ENCODE measurements at places on chromosomes 3 and 15.

GRCh38 chr3:66133050-66133757 lies 87.6 kb upstream of the SLC25A26 start:
- no peak for DNase-seq

GRCh38 chr3:70855149-70855548 lies 542.7 kb upstream of the MDFIC2 start:
- no peak for DNase-seq

DNA sequence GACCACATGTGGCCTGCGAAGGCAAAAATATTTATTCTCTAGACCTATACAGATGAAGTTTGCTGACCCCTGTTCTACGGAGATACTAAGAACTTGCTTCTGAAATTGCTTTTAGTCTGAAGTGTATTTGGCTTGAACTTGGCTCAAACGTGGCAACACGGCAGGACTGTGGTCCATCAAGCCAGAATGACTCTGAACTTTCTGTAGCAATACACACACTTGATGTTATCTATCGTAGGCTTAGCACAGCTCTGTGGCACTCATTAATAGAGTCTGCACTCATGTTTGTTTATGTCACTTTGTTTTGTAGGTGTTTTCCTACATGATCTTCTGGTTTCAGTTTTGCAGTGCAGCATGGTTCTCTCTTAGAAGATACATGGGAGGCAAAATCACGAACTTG lies 298.1 kb downstream of the ADAMTS17 start:
- no peak for DNase-seq

DNA sequence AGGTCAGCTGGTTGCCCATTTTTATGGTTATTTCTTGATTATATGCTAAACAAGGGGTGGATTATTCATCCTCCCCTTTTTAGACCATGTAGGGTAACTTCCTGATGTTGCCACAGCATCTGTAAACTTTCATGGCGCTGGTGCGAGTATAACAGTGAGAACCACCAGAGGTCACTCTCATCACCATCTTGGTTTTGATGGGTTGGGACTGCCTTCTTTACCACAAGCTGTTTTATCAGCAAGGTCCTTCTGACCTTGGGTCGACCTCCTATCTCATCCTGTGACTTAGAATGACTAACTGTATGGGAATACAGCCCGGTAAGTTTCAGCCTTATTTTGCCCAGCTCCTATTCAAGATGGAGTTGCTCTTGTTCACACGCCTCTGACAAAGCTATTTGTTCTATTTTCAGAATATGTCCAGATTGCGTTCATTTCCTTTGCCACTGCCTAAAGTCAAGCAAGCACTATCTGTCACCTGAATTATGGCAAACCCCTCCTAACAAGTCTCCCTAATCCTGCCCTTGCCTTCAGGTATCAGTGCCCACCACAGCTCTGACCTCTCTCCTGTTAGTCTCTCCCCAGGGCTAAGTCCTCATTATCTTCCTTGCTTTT lies 308.5 kb downstream of the ROBO2 start:
- DNase-seq, result no peak

DNA sequence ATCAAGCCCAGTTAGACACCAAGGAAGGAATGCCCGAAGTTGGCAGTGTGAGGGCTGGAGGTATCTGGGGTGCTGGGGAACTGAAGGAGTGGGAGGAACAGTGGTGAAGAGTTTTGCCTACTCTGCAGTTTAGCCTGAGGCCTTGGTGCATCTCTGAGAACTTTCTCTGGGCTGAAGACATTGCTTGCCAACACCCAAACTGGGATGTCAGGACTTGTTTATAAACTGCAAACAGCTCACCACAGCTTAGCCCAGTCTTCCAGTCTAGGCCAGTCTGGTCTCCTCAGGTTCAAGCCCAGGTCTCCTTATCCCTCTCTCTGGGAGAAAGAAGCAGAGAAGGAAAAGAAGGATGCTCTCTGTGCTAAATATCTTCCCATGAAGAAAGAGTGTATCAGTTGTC lies 68.0 kb upstream of the BOC start:
- DNase-seq, result no peak

DNA sequence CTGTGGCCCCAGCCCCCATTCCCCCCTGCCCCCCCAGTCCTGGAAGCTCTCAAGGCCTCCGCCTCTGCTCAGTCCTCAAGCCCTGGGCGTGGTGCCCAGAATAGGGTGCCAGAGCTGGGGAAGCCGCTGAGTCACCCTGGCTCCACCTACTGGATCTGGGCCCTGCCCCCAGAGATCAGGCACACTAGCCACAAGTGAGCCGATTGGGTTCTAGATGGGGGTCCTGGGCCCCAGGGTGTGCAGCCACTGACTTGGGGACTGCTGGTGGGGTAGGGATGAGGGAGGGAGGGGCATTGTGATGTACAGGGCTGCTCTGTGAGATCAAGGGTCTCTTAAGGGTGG lies 5.7 kb downstream of the EIF4G1 start:
- DNase-seq, result no peak

- no peak for DNase-seq
Measured at GRCh38 chr3:33658991-33659848, 58.8 kb downstream of the CLASP2 start.

- no peak for DNase-seq
Measured at GRCh38 chr3:122572940-122573412, 4.5 kb upstream of the PARP15 start.

DNA sequence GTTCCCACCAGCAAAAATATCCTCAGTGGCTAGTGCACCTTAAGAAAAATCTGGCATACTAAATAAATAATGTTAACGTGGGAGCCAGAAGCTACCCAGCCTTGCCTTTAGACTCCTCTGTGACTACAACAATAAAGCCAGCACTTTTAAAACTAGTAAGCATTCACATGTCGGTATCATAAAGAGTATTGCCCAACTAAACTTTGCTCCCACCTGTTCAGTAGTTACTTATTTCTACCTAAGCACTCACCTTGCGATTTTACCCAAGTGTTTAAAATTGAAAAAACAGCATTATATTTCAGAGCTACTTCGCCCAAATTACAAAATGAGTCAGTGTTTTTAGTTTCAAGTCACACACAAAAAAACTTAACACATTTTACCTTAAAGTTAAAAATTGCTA lies 12.8 kb downstream of the ALDH1L1 start:
- no peak for DNase-seq

DNA sequence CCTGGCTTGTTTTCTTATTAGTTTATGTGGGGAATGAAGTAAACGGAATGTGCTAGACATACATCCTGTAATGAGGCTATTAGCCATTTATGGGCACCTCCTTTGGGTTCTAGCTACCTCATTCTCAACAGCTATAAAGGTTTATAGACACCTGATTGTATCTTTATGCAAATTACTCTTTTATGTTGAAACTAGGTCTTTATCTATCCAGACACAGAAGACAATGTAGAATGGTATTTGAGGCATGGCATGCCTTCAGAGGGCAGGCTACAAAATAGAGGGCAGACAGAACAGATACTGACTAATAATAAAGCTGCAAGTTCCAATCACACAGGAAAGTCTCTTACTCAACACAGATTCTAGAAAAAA lies 27.1 kb downstream of the TBC1D2B start:
- DNase-seq, result no peak

GRCh38 chr3:46122091-46122490 lies 86.0 kb downstream of the CCR1 start:
- no peak for DNase-seq

DNA sequence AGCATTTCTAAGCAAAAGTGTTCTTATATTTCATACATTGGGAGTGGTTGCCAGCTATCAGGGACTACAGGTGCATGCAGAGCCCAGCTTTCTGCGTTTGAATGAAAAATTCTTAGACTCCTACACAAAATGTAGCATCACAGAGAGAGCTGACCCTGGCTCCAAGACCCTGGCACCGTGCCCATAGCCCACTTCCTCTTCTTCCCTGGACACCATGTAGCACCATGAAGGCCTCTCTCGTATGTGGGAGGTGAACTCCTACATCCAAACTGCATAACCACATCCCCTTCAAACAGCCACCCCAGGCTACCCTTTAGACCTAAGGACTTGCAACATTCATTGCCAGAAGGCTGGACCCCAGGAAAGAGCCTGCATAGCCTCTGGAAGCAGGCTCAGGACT lies 35.8 kb upstream of the ATOSA start:
- no peak for DNase-seq

- DNase-seq, result no peak
Measured at GRCh38 chr3:27629366-27629765, 92.8 kb downstream of the EOMES start.

- DNase-seq, result no peak
Measured at GRCh38 chr3:57127891-57128518, 37.1 kb downstream of the IL17RD start.

DNA sequence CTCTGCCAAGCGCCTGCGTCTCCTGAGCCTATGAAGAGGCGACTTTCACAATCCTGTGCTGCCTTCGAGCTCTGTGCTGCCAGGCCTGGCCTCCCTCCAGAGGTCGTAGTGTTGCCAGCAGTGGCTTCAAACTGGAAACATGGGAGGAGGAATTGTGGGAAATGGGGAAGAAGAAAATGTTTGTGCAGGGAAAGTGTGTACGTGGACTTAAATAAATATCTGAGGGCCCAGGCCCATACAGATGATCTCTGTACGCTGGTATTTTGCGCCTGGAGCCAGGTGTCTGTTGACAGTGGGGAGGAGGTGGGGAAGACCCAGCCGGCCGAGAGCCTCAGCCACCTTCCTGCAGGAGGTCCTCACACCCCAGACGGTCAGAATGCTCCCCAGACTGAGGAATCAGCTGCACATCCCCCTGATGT lies 44.6 kb downstream of the ZBTB38 start:
- DNase-seq, result no peak

DNA sequence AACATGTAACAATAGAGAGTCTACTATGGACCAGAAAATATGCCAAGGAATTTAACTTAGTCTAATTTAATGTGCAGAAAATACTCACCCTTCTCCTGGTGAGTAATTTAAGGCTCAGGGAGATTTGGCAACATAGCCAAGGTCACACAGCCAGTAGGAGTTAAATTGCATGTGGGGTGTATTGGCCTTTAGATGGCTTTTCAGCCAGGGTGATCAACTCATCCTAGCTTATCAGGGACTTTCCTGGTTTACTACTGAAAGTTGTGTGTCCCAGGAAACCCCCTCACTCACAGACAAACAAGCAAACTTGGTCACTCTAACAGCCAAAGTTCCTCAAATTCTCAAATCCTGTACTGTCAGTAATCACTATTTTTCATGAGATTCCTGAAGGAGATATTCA lies 2.6 kb upstream of the SLC9A9 start:
- no peak for DNase-seq

DNA sequence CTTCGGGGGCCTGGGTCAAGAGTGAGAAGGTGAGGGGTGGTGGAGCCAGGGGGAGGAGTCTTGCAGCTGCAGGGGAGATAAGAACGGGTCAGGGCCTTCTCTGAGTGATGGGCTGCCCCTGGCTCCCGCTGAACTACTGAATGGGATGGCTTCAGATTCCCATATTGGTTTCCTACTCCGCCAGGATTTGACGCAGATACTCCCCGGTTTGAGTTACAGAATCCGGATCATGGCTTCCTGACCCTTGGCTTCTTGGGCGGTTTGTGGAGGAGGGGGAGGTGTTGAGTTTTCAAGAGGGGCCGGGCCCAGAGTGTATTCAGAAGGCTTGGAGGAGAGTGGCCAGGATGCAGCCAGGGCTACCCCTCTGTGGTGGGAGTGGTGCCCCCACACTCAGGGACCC lies 119.9 kb upstream of the ATP2B2 start:
- DNase-seq, result no peak

DNA sequence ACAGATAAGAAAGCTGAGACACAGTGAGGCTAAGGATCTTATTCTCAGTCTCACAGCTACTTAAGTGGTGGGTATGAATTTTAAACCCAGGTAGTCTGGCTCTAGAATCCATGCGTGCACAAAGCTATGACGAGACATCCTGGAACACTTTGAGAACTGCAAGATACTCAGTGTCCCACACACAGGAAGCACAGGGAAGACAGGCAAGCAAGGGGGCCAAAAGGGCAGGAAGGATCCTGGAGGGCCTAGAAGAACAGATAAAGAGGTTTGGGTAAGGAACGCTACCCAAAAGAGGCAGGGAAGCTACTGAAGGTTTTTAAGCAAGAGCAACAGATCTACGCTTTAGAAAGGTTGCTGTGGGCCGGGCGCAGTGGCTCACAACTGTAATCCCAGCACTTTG lies 99.1 kb upstream of the HES1 start:
- DNase-seq, result no peak

GRCh38 chr3:130539005-130539404 lies 22.0 kb downstream of the COL6A6 start:
- DNase-seq, result no peak

DNA sequence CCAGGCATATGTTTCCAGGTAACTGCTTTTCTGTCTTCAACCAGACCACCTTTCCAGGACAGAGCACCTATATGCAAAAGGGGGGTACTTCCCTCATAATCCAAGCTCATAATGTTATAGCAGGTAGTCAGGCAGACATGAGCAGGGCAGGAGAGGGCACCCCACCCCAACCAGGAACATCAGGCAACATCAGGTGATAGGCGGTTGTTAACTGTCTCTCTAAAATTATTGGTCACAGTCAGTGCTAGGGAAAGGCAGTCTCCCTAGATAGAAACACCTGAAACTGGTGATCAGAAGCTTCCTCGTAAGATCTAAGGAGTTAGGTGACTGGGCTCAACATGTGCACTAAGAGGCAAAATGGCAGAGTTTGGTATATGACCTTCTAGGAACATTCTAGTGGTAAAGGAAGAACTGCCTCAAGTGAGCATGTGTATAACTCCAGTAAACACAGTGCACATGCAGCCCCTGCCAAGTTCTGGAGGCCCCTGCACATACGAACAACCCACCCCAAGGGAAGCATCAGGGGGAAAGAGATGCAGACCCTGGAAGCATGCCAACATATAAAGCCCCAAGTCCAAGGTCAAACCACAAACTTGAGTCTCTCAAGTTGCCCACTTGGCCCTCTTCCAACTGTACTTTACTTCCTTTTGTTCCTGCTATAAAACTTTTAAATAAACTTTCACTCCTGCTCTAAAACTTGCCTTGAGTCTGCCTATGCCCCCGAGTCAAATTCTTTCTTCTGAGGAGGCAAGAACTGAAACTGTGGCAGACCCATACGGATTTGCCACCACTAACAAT lies 270.9 kb downstream of the ULK4 start:
- no peak for DNase-seq

DNA sequence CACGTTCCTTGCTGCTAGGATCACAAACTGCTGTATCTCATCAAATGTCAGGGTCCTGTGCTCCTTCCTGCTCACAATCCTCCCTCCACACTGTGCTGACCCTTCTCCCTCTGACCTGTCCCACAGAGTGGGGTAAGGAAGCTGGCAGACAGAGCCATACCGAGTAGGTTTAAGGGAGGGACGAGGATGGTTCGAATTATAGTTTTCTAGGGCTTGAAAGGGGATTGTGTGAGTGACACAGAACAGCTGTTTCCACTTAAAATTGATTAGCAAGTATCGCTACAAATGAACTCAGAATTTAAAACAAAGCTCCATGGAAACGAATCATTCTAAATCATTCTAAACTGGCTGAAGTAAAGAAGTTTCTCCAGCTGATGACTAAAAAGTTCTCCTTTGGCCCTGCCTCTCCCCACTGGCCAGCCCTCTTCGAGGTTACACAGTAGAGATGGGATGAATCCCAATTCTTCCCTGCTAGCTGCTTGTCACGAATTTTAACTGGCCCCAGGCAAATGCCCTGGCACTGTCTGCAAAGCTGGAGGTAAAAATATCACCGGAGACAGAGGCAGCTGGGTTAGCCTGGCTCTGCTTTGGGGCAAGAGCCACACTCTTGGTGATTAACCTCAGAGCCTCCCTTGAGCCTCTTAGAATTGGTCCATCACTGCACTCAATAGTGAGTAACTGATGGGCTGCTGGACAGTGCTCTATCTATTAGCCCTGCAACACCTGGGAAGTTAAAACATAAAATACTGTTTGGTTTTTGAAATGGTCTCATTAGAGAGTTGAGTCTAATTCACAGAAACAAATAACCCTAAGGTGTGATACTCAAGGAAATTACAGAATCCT lies 194.9 kb downstream of the CHST2 start:
- no peak for DNase-seq

Measured in activated T-helper 9 cell treated with anti-CD3 and anti-CD28 coated beads, Interleukin-2, amount 50 U/mL, for 16 hours (primary cell).